ENCODE measurements at places on chromosomes 3 and 15.

- DNase-seq: no peak
These were observed 1.5 kb downstream of the UBE2Q2 start for GRCh38 chr15:75844629-75845335.

- DNase-seq: peak; percentile 36
These were observed 37.9 kb downstream of the RPL39L start for GRCh38 chr3:187101184-187102072.

DNA sequence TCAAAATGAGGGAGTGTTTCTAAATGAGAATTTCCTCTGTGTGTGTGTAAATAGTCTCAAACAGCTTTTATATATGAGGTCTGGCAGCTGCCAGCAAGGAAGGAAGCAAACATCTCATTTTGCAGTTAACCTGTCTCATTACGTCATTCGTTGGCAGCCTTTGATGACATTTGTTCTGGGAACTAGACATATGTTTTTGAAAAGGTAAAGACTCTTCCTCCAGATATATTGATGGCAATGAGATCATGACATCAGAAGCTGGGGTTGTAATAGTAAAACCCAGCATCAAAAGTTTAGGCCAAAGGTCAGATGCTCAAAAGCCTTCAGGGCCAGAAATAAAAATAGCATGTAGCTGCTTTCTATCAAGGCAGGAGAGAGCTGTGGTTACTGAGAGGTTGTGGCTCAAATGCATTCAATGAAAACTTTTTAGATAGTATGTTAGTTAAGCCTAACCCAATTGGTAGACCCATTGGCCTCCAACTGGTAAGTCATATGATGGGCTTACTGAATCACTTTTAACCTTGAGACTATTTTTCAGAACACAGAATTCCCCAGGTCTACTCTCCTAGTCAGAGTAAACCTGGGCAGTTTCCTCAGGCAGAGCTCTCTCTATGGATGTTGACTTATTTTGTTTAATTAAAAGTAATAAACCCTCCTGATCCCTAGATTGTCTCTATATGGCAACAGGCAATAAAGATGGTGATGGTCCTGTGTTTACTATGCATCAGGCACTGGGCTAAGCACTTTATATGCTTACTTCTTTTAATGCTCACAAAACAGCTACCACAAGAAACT lies 386.5 kb upstream of the CFAP20DC start:
- DNase-seq: no peak

DNA sequence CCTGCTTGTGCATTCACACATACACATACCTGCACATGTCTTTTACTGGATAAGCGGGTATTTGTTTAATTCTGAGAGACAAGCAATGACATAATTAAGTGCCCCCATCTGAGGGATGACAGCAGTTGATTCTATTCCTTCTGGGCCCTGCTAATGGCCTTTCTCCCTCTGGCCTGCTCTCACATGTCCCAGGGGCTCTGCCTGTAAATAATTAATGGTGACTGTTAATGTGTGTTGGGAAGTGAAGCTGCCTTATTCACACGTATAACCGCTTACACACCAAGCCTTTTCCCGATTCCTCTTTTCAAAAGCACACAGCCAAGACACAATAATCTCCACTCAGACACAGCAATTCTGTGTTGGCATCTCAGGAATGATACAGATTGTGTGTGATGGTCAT lies 47.8 kb downstream of the LRRK1 start:
- no peak for DNase-seq

DNA sequence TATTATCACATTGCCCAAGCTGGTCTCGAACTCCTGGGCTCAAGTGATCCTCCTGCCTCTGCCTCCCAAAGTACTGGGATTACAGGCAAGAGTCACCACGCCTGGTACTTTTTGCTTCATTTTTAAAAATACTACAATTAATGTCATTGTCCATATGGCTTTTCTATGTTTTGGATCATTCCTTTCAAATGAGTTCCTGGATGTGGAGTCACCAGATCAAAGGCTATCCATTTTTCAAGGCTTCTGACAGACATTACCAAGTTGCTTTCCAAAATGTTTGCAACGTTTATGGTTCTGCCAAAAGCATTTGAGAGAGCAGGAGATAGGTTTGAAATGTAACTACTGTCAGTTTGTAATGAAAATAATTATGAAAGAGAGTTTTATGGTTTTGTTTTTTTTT lies 34.2 kb upstream of the BCL2L10 start:
- no peak for DNase-seq

DNA sequence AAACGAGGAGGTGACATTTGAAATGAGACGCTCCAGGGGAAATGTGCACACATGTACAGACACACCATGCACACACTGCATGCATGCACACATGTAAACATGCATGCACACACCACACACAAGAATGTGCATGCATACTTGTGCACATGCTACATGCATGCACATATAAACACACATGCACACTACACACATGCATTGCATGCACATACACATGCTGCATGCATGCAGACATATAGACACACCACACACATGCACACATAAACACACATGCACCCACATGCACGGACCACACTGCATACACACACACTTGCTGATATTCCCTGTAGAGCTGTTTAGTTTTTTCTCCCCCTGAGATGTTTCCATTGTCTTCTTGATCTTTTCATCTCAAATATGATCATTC lies 37.8 kb upstream of the SLC6A1 start:
- DNase-seq: no peak

DNA sequence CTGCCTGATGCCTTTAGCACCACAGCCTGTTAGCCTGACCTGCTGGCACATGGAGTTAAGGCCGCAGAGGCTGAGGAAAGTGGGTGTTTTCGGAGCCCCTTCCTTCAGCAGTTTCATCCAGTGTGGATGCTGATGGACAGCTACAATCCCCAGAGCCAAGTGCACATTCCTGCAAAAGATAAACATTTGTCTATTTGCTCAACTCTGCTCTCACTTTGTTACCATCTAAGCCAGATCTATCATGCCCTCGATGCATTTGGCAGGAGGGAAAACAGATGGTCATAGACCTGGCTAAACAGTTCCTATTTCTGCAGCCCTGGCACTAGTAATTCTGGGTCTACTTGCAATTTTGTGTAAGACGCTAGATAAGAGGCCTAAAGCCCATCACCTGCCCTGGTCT lies 312.9 kb upstream of the RASGRP1 start:
- DNase-seq: no peak

DNA sequence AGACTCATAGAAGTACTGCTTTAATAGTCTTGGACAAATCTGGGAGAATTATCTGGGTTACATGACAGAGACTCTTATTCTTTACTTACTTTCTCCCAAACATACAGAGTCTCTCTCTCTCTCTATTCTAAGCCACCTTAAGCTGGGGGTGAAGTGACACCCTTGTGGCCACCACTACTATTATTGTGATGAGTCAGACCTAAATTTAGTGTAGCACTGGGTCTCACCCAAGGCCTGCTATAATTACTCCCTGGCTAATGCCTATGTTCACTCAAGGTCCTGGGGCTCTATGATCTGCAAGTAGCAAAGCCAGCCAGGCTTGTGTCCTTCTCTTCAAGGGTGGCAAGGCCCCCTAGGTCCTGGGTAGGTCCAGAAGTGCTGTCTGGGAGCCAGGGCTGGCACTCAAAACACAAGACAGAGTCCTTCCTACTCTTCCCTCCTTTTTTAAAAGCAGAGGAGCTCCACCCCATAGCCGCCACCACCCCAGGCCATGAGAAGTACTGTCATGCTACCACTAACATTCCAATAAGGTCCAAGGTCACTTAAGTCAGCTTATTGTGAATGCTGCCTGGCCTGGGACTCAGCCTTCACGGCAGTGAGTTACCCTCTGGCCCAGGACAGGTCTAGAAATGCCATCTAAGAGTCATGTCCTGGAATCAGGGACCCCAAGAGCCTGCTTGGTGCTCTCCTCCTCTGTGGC lies 183.6 kb downstream of the POLQ start:
- DNase-seq: no peak

- no peak for DNase-seq
These were observed 71.3 kb downstream of the PTPRG start for GRCh38 chr3:61632568-61633175.

GRCh38 chr3:143421556-143421955 lies 302.0 kb downstream of the CHST2 start:
- no peak for DNase-seq

DNA sequence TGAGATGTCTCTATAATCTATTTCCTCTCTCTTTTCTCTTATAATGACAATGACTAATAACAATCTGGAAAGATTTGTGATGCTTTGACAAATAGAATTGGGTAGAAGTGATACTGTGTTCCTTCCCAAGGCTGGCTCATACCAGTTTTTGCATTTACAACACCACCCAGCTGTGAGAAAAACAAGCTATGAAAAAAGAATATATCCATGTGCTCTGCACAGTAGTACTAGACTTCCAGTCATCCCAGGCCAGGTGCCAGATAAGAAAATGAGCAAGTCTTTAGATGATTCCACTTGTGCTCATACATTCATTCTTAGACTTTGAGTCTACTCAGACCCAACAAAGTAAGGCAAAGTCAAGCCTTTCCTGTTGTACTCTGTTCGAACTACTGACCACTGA lies 350.2 kb upstream of the POU1F1 start:
- no peak for DNase-seq

DNA sequence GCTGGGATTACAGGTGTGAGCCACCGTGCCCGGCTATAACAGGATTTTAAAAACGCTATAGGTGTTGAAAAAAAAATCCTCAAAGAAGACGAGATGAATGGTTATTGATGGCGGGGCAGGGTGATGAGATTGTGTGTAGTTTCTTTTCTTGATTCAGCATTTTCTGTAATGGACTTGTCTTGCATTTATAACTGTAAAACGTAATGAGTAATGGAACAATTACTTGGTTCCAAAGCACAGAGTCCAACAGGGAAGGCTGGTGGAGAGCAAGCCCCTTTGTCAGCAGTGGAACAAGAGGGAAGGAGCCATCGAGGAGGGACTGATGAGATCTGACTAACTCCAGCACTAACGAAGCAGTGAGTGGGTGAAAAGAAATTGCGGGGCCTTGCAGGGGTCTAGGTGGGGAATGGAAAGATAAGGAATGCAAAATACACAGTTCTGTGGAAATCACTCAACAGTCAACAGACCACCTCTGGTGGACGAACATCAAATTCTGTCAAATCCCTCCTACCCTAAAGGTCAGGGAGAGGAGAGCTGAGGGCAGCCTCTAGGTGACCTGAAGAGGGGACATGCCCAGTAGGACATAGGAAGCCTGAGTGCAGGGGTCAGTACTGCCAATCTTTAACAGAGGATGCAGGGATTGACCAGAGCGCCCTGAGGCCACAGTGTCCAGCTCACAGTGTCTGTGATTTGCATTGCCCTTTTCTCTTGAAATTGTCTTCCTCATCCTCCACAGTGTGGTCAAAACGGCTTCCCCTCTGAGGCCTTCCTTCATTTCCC lies 23.1 kb upstream of the CDCP1 start:
- DNase-seq: no peak

Data from inflammatory macrophage treated with lipopolysaccharide for 1 hour (primary cell).